Osteocyte (in vitro differentiated cells): ENCODE measurements at places on chromosomes 11 and 22. TPM values are rescaled to one million over a fixed set of nuclear protein-coding genes. Genes with fewer than 3 reads are reported as not detected.

DNA sequence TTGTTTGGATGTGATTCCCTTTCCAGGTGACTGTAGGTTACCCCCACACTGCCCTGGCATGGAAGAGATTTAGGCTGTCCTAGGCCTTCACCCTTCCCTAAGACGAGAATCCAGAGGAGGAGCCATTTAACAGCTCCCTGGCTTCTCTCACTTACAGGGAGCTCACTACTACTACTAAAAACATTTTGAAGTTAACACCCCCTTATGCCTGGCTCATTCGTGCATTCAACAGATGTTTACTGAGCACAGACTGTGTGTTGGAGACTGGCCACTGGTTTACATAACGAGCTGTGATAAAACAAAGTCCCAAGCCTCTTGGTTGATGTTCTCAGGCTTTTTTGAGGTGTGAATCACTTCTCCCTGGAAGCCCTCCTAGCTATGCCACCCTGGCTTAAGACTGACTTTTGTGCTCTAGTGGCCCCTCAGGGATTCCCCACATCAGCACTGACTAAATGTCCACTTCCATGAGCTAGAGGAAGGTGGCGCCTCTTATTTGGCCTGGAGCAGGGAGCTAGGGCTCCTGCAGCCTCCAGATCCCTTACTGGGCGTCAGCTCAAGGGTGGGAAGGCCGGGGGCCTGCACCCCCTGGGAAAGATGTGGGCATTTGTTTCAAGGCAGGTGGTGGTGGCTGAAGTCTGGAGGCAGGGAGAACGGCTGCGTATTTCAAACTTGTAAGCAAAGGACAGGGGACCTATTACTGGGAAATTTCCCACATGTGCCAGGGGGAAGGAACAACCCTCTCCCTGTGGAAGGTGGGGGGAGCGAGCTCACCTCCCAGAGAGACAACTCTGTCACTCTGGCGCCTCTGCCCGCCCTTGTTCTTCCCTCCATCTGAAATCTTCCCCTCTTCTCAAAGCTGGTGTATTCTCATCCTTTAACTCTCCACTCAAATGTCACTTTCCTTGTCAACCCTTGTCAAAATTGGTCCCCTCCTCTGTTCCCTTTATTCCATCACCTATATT lies 19.4 kb upstream of the MALAT1 start:
- H3K4me1 ChIP-seq: peaks cover 56% of the 10 kb centered on the region
- peak overlapping the region; percentile 56 for H3K4me3 ChIP-seq
- H3K27ac ChIP-seq: peak overlapping the region; percentile 93
- no peak for DNase-seq

DNA sequence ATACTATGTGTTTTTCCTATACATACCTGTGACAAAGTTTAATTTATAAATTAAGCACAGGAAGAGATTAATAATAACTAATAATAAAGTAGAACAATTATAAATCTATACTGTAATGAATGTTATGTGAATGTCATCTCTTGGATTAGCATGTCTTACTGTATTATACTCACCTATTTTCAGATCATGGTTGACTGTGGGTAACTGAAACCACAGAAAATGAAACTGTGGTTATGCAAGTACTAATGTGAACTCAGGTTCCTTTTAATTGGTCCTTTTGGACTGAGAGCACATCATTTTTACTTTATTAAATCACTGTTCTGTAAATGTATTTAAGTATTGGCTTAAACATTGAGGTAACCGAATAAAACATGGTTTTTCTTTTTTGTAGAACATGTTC lies 108.8 kb downstream of the PPP6R3 start:
- peaks cover 69% of the 10 kb centered on the region for H3K36me3 ChIP-seq
- H3K4me3 ChIP-seq: no peak overlapping the region
- no peak overlapping the region for H3K27ac ChIP-seq
- H3K27me3 ChIP-seq: no peaks in the 10 kb centered on the region

- no peaks in the 10 kb centered on the region for H3K27me3 ChIP-seq
- no peak overlapping the region for H3K27ac ChIP-seq
- peaks cover 27% of the 10 kb centered on the region for H3K36me3 ChIP-seq
- no peak for DNase-seq
- H3K4me1 ChIP-seq: peaks cover 11% of the 10 kb centered on the region
These were observed 72.7 kb downstream of the SIK2 start for GRCh38 chr11:111674941-111675340.

DNA sequence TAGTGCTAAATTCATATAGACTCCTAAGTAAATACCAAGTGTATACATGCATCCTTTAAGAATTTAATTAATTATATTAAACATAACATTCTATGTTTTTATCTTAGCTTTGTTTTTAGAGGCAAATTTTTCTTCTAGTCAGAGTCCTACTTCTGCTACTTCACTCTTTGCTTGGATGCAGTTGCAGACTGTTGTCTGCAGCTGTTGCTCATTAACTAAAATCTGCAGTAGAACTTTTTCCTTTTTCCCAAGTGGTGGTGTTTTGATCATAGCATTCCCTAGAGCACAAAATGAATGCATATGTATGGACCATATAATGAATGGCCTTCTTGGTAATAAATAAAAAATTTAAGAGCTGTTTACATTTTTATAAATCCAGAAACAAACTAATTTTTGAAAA lies 198.3 kb downstream of the CASP12 start:
- DNase-seq: no peak
- no peaks in the 10 kb centered on the region for H3K27me3 ChIP-seq
- H3K4me3 ChIP-seq: no peak overlapping the region
- H3K36me3 ChIP-seq: no peaks in the 10 kb centered on the region

GRCh38 chr11:128488471-128488870 lies 98.9 kb downstream of the ETS1 start:
- no peak overlapping the region for H3K4me3 ChIP-seq
- H3K27ac ChIP-seq: no peak overlapping the region
- H3K4me1 ChIP-seq: peaks cover 32% of the 10 kb centered on the region
- peaks cover 61% of the 10 kb centered on the region for H3K36me3 ChIP-seq

The SPDYC gene
- not detected in 2 replicates for total RNA-seq

The KCNJ5 gene
- not detected in 2 replicates for total RNA-seq
